ENCODE measurements at places on chromosomes 11 and 22.
A peak's percentile ranks its signal among the peaks of the same experiment; 100 is the strongest.

- DNase-seq, result no peak
These were observed 51.9 kb upstream of the EED start for GRCh38 chr11:86192519-86193257.

- DNase-seq, result no peak
These were observed 47.0 kb upstream of the GALNT18 start for GRCh38 chr11:11668781-11669180.

DNA sequence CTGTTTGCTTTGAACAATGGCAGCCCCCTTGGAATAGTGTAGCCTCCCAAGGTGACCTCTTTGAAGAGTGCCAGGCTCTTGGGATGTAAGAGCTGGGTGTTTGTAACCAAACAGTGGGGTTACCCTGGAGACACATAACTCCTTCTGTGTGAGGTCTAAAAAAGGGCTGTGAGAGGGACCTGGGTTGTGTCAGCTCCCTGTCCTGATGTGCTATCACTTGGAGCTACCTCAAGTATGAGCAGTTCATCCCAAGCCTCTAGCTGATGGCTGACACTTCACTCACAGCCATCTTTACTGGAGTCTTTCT is 40.2 kb downstream of the TSPAN18 start:
- DNase-seq, result no peak

GRCh38 chr11:125373426-125374391 is 122.4 kb downstream of the FEZ1 start:
- DNase-seq, result no peak

GRCh38 chr11:11252403-11252802 is 100.6 kb downstream of the CSNK2A3 start:
- no peak for DNase-seq

GRCh38 chr11:99494065-99494464 is 473.3 kb downstream of the CNTN5 start:
- no peak for DNase-seq

- DNase-seq, result no peak
These were observed 67.5 kb downstream of the PRR5L start for GRCh38 chr11:36363361-36364268.

GRCh38 chr11:119424276-119424675 is 1.3 kb upstream of the THY1 start:
- no peak for DNase-seq

DNA sequence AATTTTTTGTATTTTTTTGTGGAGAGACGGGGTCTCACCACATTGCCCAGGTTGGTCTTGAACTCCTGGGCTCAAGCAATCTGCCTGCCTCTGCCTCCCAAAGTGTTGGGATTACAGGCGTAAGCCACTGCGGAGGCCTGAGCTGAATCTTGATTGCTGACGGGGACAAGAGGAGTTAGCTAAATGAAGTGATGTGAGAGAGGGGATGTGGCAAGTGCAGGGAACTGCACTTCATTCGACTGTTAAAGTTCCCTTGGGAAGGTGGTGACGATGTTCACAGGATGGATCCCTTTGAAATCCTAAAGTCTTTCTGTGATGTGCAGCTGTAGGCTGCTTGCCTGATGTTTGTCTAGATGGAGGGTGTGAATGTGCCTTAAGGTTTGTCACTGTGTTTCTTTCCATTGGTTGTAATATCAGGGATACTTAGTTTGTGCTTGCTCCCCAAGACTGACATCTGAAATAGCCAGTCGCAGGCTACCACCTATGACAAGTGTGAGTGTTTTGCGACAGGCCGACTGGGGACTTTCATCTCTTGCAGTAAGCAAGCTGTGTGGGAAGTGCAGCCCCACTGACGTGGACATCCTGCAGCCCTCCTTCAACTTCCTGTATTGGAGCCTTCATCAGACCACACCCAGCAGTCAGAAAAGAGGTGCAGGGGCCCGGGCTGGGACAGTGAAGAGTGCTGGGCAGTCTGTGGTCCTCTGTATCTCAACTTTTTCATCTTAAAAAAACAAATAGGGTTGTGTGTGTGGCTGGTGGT is 19.6 kb upstream of the CCDC134 start:
- DNase-seq, result peak; percentile 76

DNA sequence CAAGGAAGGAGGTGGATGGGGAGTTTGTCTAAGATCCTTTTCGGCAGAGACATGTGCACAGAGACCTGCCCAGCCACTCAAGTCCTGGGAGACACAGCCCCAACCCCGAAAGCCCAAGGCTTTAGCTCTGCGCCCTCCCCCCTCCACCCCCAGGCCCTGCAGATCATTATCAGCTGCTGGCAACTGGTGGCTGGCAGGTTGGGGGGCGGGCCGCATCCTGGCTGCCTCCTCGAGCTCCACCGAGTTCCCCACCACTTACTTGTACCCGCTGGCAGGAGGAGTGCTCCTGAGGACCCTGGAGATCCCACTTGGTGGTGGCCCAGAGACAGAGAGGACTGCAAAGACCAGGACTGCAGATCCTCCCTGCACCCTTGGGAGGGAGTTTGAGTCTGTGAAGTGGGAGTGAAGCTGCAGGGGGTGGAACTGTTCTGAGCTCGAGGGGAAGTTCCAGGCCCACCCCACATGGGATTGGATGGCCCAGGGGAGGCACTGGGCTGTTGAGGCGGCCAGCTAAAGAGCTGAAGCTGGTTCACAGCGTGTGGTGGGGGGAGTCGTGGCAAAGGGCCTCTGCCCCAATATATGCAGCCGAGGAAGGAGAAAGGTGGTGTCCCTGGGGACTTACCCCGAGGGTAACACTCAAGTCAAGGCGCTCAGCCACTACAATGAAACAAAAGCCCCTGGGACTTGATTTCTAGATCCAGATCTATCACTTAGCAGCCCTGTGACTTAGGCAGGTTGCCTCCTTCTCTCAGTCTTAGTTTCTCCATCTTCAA is 19.9 kb upstream of the CCDC86 start:
- DNase-seq, result no peak

DNA sequence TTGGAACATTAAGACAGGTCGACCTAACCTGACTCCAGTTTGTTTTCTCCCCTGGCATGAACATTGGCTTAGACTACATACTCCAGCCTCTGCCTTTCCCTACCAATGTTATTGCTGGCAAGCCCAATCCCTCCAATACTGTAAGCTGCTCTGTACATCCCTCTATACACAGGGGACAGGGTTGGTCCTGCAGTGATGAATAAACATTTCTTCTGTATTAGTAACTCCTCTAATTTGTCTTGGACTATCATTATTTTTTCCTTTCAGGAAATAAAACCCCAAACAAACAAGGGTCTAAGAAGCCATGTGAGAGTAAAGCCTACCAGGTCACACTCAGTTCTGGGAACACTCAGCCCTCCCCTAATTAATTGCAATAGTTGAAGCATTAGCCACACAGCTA is 35.1 kb upstream of the FJX1 start:
- no peak for DNase-seq

DNA sequence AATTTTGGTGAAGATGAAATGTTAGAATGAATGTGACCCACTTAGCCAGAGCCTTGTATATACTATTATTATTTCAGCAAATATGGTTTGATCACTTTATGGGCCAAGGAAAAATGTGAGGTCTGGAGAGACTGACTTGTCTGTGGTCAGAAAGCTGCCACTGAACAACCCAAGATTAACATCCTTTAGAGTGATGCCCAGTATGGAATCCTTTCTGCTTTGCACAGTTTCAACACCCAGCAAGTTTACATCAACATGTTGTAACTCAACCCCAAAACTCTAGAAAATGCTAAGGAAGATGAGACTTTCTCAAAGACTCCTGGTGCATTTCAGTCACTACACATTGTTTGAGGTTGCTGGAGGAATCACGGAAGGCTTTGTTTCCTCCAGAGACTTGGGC is 107.7 kb downstream of the SNX19 start:
- DNase-seq, result no peak

Measured in stimulated activated CD4-positive, alpha-beta T cell treated with anti-CD3 and anti-CD28 coated beads, Interleukin-1b, Interleukin-23, amount 100 ng/mL, for 24 hours (primary cell).